Vagina (tissue), 2 donors: ENCODE measurements at places on chromosomes 11 and 22.

GRCh38 chr22:17470880-17471500 lies 92.3 kb upstream of the SLC25A18 start:
- no peak for DNase-seq

GRCh38 chr22:49492741-49493251 lies 334.9 kb downstream of the BRD1 start:
- no peak for DNase-seq

- DNase-seq: no peak
These were observed 5.2 kb upstream of the TNFRSF13C start for GRCh38 chr22:41931701-41932269.

DNA sequence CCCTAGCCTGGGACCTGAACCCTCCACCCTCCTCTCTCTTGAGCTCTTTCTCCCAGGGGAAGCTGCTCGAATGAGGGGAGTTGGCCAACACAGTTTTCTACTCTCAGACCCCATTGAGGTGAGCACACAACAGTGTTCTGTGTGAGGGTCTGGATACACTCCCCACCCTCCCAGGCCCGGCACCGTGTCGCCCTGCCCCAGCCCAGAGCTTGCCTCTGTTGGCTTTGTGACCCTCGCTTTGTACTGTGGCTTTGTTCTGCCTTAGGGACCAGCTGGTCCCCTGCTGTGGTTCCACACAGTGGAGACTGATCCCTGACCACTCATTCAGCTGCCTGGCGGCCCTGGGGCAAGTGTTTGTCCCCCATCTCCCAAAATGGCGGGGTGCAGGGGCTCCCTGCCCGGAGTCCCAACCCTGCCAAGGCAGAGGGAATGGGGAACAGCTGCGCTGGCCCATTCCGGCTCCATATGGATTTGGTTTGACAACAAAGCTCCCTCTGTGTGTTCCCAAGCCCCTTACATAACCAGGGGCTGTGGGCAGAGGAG lies 8.3 kb downstream of the ST3GAL4 start:
- no peak for DNase-seq

GRCh38 chr22:42688241-42689211 lies 32.1 kb downstream of the A4GALT start:
- peak; percentile 99 for DNase-seq

- no peak for DNase-seq
These were observed 3.3 kb downstream of the EPS8L2 start for GRCh38 chr11:709109-709997.

- DNase-seq: no peak
These were observed 356.3 kb downstream of the SOX6 start for GRCh38 chr11:16000065-16000464.

GRCh38 chr22:49760630-49761571 lies 66.8 kb downstream of the BRD1 start:
- peak; percentile 56 for DNase-seq

DNA sequence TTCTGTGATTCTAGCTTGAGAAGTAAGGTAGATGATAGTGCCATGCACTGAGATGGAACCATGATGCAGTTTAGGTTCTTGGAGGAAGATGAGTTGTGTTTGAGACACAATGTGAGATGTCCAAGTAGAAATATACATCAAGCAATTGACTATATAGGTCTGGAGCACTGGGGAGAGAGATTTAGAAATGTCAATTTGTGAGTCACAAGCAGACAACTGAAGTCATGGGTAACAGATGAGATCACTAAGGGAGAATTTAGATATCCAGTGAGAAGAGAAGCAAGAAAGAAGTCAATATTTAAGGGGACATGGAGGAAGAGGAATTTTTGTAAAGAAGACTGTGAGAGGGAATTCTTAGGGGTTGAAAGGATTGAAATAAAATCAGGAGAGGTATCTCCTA lies 65.1 kb upstream of the RRAS2 start:
- no peak for DNase-seq

- DNase-seq: no peak
These were observed 24.2 kb upstream of the KRTAP5-6 start for GRCh38 chr11:1672613-1673350.

DNA sequence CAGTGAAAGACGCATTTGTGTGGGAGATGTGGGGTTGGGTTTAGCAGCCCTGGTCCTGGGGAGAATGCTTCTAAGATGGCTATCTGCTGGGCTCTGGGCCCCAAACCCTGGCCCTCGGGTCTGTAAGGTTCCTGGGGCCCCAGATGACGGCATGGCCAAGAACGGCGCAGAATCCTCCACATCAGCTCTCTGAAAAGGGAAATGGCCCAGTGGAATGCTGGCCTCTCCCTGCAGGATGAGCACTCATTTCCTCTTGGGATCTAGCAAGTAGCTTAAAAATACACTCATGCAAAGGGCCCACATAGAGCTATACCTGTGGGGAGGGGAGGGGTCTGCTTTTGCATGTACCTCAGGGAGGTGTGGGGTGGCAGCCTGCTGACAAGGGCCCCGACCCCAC lies 37.5 kb upstream of the LINC01488 start:
- no peak for DNase-seq

DNA sequence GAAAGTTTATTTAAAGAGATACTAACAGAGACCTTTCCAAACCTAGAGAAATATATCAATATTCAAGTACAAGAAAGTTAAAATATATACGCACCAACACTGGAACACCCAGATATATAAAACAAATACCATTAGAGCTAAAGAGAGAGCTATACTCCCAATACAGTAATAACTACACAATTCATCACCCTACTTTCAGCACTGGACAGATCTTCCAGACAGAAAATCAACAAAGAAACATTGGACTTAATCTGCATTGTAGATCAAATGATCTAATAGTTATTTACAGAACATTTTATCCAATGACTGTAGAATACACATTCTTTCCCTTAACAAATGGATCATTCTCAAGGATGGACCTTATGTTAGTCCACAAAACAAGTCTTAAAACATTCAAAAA lies 311.9 kb downstream of the METTL15 start:
- DNase-seq: no peak

DNA sequence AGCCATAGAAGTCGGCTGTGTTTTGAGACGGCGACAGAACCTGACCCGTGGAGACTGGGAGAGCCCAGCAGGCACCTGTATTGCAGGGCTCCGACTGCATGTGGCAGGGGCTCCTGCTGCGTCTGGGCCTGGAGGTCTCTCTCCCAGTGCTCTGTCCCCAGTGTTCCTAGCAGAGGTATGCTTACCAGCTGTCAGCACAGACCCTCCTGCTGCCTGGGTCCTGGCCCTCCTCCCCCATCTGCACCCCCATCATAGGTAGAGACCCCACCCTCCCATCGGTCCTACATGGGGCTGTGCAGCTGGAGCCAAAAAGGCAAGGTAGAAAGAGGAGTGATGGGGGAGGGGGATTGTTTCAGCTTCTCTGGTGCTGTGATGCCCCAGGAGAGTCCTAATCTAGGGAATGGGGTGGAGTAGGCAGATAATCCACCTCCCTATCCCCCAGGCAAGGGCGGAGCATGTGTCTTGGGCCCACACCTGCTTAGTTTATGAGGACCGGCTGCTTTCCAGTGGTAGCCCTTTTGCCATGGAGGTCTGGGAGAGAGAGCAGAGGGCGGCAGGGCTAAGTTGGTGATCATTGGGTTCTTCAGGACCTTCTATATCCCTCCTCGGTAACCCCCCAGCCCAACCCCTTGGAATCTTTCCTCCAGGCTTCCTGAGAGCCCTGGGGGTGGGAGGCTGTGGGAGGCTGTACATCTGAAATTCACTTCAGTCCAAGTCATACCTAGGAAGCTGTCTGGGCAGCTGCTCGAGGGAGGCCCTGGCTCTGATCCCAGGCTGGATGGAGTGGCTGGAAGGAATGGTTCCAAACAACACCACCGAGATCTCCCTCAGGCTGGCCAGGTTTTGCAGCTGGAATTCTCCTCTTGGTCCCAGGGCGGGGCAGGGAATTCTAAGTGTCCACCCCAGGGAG lies 5.3 kb downstream of the SLC7A4 start:
- DNase-seq: no peak

GRCh38 chr11:61529537-61530225 lies 21.1 kb downstream of the LRRC10B start:
- no peak for DNase-seq
